A673 (cell line): ENCODE measurements at places on chromosomes 12 and 14. TPM values are rescaled to one million over a fixed set of nuclear protein-coding genes. Genes with fewer than 3 reads are reported as not detected.

The ACSM4 gene
- total RNA-seq = not detected in 2 replicates

The PDZRN4 gene
- not detected in 2 replicates for total RNA-seq

The AMN gene
- 5.6 and 6.7 TPM in 2 replicates for total RNA-seq

The SLC25A21 gene
- 4.3 and 4.7 TPM in 2 replicates for total RNA-seq

The SYT1 gene
- total RNA-seq = 79.4 and 80.9 TPM in 2 replicates

The CCDC197 gene
- not detected in 2 replicates for total RNA-seq

The CLECL1 gene
- total RNA-seq = not detected in 2 replicates

The ZNF385A gene
- total RNA-seq = 17.5 and 26.8 TPM in 2 replicates

- DNase-seq = no peak
These were observed 43.0 kb upstream of the CTDSP2 start for GRCh38 chr12:57889500-57889989.

DNA sequence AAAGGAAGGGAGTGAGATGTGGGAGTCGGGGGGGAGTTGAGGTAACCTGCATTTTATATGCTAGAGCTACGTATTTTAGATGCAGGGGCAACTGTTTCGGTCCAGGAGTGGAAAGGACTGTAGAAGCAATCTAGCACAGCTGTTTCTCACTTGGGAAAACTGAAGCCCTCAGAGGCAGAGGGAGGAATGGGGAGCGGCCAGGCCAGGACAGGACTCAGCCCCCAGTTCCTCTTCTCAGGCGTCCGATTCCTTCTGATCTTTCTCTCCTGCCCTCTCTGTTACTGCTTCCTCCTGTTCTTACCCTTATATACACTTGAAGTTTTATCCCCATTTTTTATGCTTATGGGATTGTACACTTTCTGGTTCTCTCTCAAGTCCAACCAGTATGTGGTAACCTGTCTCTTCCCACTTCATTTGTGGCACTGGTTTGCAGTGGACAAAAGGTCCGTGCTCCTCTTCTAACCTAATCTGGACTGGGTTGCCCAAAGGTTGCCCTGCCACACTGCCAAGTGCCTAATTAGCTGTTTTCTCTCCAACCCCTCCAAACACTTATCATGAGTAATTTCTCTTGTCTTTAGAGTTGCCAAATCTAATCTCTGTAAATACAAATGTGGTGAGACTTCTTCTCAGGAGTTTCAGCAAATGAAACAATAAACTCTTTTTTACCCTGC is 16.2 kb downstream of the LPCAT3 start:
- no peak for DNase-seq

- DNase-seq = peak; percentile 83
These were observed 92.9 kb downstream of the FAR2 start for GRCh38 chr12:29241821-29242591.

DNA sequence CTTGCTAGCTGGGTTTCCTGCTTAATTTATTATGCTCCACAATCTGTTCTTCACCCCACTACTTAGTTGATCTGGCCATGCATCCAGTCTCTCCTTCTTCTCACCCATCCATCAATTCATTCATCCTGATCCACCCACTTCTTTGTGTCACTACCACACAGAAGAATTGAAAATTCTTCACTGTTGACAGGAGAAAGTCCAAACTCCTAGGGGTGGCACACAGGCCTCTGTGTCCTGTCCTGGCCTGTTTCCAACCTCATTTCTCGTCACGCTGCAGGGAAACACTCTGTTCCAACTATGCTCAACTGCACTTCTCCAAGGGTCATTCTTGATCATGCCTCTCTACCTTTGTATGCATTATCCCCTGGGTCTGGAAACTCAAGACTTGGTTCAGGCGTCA is 10.6 kb upstream of the KRT83 start:
- DNase-seq = no peak

GRCh38 chr12:49507139-49507538 is 31.7 kb upstream of the KCNH3 start:
- DNase-seq = peak; percentile 44

DNA sequence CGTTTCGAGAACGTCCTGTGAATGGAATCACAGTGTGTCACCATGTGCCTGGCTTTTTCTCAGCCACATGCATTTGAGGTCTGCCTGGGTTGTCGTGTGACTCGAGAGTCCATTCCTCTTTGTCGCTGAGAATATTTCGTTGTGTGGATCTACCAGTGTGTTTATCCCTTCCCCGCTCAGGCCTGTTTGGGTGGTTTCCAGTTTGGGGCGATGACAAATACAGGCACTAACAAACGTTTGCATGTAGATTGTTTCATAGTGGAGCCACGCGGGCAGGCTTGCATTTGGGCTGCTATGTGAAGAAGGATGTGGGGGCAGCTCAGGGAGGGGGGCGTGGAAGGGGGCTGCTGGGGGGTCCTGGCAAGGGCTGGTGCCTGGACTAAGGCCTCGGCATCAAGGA is 14.1 kb downstream of the RIN3 start:
- DNase-seq = no peak
